ENCODE measurements at places on chromosomes 2 and 18.

DNA sequence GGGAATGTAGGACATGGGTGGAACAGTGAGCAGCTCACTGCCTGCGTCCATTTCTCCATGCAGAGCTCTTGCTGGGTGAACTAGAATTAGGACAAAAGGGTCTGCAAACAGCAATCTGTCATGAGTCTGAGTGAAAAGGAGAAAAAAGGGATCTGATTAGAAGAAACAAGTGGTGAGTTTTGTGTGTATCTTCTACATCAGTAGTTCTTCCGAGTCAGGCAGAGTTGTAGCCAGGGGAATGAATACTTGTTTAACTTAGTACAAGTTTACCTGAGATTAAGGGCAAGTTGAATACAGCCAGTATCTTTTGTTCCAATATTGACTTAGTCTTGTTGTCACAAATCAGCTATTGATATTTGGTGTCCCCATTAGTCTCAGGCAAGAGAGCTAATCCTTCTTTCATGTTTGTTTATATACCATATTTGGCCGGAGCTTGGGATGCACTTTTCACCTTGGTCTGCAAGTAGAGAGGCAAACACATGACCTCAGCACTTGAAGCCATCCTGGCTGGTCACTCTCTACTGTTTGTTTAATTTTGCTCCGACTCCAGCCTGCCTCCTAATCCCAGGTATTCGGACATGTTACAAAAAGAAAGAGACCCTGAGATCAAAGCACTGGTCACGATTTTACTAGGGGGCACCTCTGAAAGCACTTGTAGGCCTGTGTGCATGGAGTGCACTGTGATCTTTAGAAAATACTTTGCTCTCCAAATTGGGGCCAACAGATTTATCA, 211.0 kb upstream of the NT5C1B start:
- DNase-seq = no peak

- no peak for DNase-seq
These were observed 206.2 kb downstream of the NCKAP5 start for GRCh38 chr2:133362061-133362476.

- no peak for DNase-seq
These were observed 21.4 kb downstream of the ANKRD30B start for GRCh38 chr18:14769381-14769780.

- no peak for DNase-seq
These were observed 28.7 kb upstream of the FRZB start for GRCh38 chr2:182895169-182895568.

DNA sequence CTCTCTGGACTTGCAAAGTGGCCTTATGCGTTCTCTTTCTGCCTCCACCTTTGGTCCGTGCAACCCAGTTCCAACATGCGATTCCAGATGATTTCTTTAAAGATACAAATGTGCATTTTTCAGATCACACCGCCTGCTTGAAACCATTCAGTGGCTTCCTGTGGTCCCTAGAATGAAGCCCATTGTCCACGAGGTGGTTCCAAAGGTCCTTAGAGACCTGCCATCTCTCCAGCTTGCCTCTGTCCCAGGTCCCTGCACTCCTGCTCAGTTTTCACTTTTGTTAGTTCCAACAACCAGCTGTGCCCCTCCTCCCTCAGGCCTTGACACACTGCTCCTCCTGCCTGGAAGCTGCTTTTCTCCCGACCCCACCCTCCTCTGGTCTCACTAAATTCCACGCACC, 3.6 kb upstream of the INO80C start:
- DNase-seq = no peak

DNA sequence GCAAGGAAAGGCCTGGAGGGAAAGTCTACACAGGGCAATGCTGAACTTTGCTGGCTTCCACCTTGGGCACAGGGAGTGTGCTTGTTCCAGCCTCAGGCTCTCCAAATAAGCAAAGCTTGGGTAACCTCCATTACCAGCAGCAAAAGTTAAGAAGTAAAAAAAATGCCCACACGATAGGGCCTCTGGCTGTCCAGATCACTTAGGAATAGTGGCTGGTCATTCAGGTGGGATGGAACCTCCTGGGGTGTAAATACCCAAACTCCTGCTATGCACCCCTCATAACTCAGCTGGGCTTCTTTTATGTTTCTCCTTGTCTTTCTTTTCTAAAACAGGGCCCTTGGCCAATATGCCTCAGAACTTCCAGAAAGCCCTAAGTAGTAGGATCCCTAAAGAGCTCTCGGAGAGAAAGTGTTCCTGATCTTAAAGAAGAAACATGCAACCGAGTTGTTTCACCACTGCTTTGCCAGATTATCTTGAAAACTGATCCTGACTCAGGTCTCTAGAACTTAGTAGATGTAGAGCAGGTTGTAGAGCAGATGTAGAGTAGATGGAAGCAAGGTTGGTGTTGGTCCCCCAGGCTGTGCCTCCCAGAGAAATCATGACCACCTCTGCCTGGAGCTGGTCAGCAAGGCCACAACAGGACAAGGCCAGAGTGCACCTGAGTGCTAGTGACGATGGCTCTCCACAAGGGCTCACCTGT, 2.0 kb upstream of the OSR1 start:
- DNase-seq = no peak
